ENCODE measurements at places on chromosomes 2 and 18.

- DNase-seq = no peak
Observed at GRCh38 chr2:99217929-99218501, 37.0 kb downstream of the MRPL30 start.

GRCh38 chr2:212547716-212548454 is 9.3 kb upstream of the ERBB4 start:
- DNase-seq = no peak

DNA sequence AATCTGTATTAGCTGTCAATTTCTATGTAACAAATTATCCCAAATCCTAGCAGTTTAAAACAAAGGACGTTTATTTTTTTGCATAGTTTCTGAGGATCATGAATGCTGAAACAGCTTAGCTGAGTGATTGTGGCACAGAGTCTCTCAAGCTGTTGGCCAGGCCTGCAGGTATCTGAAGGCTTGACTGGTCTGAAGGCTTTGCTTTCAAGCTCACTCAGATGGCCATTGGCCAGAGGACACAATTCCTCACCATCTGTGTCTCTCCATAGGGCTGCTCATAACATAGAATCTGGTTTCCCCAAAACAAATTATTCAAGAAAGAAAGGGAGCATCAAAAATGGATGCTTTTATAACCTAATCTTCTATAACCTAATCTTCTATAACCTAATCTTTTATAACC is 33.7 kb downstream of the UNC80 start:
- no peak for DNase-seq

- no peak for DNase-seq
Observed at GRCh38 chr2:141994066-141994465, 136.8 kb downstream of the LRP1B start.

DNA sequence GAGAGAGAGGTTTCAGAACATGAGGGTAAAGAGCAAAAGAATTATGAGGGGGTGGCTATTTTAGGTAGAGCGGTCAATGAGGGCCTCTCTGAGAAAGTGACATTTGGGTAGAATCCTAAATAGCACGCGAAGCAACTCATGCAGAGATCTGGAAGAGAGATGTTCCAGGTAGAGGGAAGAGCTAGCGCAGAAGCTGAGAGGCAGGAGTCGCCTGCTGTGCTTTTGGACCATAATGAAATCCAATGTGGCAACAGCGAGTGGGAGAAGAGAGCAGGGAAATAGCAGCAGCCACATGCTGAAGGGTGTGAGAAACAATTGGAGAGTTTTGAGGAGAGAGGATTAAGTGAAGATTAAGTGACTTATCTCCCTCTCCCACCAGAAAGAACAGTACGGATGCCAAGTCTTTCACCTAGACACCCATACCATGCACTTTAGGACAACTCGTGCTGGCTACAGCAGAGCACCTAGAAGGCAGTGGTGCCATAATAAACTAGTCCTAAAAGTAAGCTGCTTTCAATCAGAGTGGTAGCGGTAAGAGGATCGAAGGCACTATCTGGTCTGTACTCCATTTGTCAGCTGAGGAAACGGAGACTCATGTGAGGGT is 129.7 kb downstream of the LRP2 start:
- DNase-seq = no peak

- DNase-seq = peak; percentile 49
Observed at GRCh38 chr2:143258126-143258892, 129.1 kb downstream of the ARHGAP15 start.

DNA sequence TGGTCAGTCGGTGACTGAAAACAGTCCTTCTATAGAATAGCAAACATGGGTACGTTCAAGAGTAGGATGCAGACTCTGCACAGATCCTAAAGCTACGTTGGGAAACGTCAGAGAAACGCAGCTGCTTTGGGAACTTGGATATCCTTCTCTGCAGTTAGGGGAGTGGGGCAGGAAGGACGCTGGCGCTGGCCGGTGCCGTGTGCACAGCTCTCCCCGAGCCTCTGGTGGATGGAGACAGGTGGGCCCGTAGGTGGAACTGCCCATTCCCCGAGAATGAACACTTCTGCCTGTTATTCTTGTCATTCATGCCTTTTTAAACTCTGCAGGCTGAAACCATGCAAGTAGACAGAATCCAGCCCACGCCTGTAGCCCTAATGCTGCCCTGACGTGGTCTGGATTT is 91.7 kb upstream of the MBOAT2 start:
- DNase-seq = no peak

DNA sequence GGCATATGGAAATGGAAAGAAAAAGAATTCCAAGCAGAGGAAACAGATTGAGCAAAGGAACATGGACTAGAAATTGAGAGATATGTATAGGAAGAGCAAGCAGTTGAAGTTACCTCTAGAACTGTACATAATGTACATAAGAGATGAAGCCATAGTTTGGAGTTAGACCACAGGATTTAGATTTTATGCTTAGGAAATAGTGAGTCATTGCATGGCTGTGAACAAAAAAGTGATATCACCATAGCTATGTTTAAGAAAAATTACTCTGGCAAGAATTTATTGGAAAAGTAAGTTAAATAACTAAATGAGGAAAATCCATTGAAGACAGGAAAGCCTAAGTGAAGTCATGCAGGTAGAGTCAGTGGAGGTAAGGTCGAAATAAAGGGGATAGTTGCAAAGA is 99.4 kb upstream of the GALNT5 start:
- no peak for DNase-seq

GRCh38 chr2:69615078-69615625 is 28.4 kb downstream of the AAK1 start:
- DNase-seq = no peak

DNA sequence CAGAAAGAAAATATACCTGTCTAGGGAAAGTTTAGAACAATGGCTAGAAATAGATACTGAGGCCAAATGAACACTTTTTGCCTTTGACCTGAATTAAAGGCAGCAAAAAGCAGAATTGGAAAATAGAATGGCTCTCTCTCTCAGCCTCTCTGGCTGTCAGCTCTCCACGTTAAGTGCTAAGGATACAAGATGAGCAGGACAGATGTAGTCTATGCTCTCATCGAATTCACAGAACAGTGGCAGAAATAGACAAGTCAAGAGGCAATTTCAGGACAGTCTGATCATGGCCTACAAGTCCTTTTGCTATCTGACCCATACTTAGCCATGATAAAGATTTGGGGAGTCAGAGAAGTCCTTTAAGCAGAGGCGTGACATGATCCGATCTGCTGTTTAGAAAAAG is 120.2 kb upstream of the CREB1 start:
- DNase-seq = no peak

Data from CMK (cell line).